ENCODE measurements at places on chromosomes 7 and 10.

DNA sequence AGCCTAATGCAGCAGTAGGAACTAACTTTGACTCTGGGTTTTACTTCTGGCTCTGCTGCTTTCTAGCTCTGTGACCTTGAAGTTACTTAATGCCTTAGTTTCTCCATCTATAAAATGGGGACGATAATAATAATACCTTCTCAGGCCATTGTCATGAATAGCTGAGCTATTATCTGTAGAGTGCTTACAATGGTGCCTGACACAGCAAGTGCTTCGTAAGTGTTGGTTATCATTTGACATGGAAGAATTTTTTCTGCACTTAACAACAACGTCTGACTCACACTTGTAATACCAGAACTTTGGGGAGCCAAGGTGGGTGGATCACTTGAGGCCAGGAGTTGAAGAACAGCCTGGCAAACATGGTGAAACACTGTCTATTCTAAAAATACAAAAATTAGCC, 140.5 kb downstream of the ARL4A start:
- H3K4me1 ChIP-seq = peaks cover 3% of the 10 kb centered on the region
- no peak overlapping the region for H3K27ac ChIP-seq
- no peaks in the 10 kb centered on the region for H3K27me3 ChIP-seq
- H3K4me3 ChIP-seq = no peak overlapping the region
- no peaks in the 10 kb centered on the region for H3K36me3 ChIP-seq

GRCh38 chr10:43196131-43196980, 58.1 kb downstream of the CSGALNACT2 start:
- H3K27me3 ChIP-seq = no peaks in the 10 kb centered on the region
- no peaks in the 10 kb centered on the region for H3K4me1 ChIP-seq
- no peaks in the 10 kb centered on the region for H3K36me3 ChIP-seq
- peak; percentile 39 for DNase-seq
- H3K4me3 ChIP-seq = no peak overlapping the region
- H3K27ac ChIP-seq = no peak overlapping the region

DNA sequence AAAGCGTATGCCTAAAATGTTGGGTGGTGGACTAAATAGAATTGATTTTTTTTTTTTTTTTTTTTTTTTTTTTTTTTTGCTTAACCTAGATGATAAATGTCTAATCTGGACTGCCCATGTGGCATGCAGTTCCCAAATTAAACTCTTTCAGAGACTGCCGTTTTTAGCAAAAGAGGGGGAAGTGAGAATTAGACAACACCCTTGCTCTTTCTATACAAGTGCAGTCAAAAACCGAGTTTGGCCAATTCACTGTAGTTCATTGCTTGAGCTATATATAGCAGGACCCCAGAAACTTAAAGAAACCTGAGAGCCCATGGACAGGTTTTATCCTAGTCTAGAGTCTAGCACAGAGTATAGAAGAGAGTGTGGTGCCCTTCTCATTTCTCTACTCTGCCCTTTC, 141.9 kb downstream of the GRM3 start:
- H3K27ac ChIP-seq = no peak overlapping the region
- no peaks in the 10 kb centered on the region for H3K4me1 ChIP-seq
- H3K36me3 ChIP-seq = no peaks in the 10 kb centered on the region
- H3K27me3 ChIP-seq = no peaks in the 10 kb centered on the region
- DNase-seq = no peak
- no peak overlapping the region for H3K4me3 ChIP-seq

DNA sequence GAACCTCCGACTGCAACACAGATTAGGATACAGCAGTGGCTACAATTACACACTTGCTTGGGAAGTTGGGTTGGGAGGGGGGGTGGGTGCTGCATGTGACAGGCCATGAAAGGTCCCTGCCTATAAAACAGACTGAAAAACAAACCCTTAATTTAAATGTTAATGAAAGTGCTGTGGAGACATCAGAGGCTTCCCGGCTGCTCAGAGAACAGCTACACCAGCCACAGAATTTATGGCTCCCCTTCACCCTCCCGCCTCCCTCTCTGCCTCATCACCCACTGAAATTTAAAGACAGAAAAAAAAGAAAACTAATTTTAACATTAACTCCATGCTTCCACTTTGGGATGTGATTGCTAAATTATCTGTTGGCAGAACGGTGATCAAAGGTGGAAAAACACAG, 34.7 kb downstream of the FBXW4 start:
- H3K4me3 ChIP-seq = no peak overlapping the region
- H3K27ac ChIP-seq = no peak overlapping the region

DNA sequence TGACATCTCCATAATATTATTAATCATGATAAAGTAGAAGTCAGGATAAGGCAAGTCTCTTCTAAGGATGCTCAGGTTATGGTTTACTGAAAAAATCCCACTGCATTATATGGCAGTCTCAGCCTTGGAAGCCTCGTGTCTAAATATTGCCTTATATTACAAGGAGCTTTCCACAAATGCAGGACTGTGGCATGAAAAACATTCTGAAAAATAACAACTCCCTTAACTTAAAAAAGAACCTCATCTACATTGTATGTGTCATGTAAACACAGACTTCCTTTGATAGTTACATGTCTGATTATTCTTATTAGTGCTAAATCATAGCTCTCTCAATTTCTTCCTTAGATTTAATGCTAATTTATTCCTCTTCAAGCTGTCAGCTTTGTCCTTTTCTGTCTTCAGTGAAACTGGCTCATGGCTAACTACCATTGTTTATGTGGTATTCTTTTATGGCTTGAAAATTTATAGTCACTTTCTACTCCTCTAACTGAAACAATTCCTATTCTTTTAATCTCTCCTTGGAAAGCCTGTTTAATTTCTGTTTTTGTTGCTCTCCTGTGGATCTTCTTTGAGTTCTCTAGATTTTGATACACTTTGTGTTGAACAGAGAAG, 156.1 kb downstream of the KIF20B start:
- H3K27ac ChIP-seq = no peak overlapping the region
- peaks cover 3% of the 10 kb centered on the region for H3K4me1 ChIP-seq
- DNase-seq = no peak

- no peaks in the 10 kb centered on the region for H3K36me3 ChIP-seq
- DNase-seq = no peak
- H3K4me3 ChIP-seq = no peak overlapping the region
- H3K27me3 ChIP-seq = no peaks in the 10 kb centered on the region
- no peaks in the 10 kb centered on the region for H3K4me1 ChIP-seq
These were observed 205.3 kb downstream of the HTR7 start for GRCh38 chr10:90652519-90652918.

- H3K4me3 ChIP-seq = no peak overlapping the region
- no peak overlapping the region for H3K27ac ChIP-seq
- DNase-seq = peak; percentile 88
- H3K27me3 ChIP-seq = no peaks in the 10 kb centered on the region
These were observed 9.7 kb downstream of the ATP6V0E2 start for GRCh38 chr7:149883452-149883861.

DNA sequence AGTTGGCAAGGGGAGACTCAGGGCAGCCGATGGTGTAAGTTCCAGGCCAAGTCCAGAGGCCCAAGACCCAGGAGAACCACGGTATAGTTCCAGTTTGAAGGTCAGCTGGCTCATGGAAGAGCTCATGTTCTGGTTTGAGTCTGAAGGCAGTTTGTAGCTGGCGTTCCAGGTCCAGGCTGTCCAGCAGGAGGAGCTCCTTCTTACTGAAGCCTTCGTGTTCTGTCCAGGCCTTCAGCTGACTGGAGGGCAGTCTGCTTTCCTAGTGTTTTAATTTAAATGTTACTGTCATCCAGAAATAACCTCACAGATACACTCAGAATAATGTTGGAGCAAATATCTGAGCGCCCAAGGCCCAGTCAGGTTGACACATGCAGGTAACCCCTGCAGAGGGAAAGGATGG, 4.2 kb downstream of the SUN1 start:
- H3K4me3 ChIP-seq = no peak overlapping the region
- H3K27me3 ChIP-seq = no peaks in the 10 kb centered on the region
- H3K36me3 ChIP-seq = no peaks in the 10 kb centered on the region
- DNase-seq = no peak
- no peaks in the 10 kb centered on the region for H3K4me1 ChIP-seq

DNA sequence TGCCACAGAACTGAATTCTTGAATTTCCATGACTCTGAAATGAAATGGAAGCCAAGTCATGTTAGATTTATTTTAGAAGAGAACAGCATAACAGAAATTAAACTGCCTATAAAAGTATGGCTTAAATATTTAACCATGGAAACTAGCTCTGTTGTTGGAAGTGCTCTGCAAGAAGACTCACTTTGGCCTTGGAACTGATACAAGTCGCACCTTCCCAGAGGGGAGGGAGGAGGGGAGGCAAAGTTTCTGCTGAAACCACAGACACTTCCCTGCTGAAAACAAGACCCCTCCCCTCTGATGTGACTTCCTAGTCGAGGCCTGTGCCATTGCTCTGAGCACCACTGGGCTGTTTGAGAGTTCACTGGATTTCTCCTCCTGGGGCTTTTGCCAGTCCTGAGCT, 72.1 kb downstream of the OR13A1 start:
- H3K27ac ChIP-seq = no peak overlapping the region
- H3K27me3 ChIP-seq = no peaks in the 10 kb centered on the region
- no peaks in the 10 kb centered on the region for H3K36me3 ChIP-seq
- H3K4me1 ChIP-seq = no peaks in the 10 kb centered on the region
- H3K4me3 ChIP-seq = no peak overlapping the region

DNA sequence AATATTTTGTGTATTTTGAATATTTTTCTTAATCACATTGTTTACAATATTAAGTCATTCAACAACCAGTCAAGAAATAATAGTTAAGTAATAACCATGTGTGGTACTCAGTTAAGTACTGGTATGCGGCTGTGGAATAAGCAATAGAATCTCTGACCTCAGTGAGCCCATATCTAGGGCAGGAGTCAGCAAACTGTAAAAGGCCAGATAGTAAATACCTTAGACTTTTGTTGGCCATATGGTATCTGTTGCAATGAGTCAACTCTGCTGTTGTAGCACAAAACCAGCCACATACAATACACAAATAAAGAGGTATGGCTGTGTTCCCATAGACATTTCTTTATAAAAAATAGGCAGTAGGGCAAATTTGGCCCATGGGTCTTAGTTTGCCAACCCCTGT, 311.6 kb upstream of the SEMA3A start:
- no peaks in the 10 kb centered on the region for H3K27me3 ChIP-seq
- H3K36me3 ChIP-seq = no peaks in the 10 kb centered on the region
- no peaks in the 10 kb centered on the region for H3K4me1 ChIP-seq
- DNase-seq = no peak

GRCh38 chr10:75331081-75331480, 70.5 kb downstream of the ZNF503 start:
- DNase-seq = no peak
- no peaks in the 10 kb centered on the region for H3K27me3 ChIP-seq
- no peak overlapping the region for H3K4me3 ChIP-seq
- H3K27ac ChIP-seq = no peak overlapping the region

DNA sequence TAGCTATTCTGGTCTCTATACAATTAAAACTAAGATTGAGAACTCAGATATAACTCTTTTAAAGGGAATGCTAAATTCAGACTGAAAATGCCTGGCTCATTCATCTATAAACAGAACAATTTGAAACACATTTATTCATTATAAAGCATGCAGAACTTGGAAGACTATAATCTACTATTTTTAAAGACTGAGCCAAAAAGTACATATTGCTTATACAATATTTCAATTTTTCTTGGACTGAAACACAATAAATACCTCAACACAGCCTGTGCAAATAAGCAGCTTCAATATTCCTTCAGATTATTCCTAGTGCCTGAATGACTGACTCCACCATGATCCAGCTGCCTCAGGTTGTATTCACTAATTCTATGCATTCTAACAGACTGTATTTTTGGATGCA, 15.5 kb upstream of the PHYH start:
- no peak overlapping the region for H3K4me3 ChIP-seq
- no peak for DNase-seq
- H3K27ac ChIP-seq = no peak overlapping the region
- no peaks in the 10 kb centered on the region for H3K27me3 ChIP-seq
- H3K4me1 ChIP-seq = no peaks in the 10 kb centered on the region

DNA sequence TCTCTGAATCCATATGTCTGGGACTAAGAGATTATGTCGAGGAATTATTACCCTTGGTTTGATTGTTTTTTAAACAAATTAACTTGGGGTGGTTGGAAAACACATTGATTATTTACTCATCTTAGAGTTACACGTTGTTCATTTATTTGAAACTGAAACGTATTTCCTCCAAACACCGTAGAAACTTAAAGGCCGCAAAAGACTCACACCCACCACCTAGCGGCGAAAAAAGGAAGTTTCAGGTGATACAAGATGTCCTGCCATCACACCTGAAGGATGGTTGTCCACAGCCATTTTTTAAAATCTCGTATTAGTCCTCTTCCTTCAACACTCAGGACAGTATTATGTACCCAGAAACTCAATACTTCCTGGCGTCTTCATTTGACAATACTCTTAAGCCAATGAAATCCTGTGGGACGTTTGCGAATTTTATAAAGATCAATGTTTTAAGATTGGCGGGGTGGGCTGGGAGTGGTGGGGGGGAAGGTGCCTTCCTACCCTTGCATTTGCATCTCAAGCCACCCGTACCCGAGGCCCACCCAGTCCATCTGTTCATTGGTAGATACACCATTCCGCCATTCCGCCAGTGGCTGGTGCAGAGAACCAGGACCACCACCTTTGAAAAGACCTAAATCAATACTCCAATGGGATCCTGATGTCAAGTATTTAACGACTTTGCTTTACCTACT, 1.4 kb upstream of the LCOR start:
- no peak overlapping the region for H3K27ac ChIP-seq
- DNase-seq = peak; percentile 60
- H3K4me3 ChIP-seq = no peak overlapping the region
- no peaks in the 10 kb centered on the region for H3K36me3 ChIP-seq
- peaks cover under 1% of the 10 kb centered on the region for H3K4me1 ChIP-seq

GRCh38 chr10:118994321-118994720, 35.2 kb upstream of the NANOS1 start:
- H3K36me3 ChIP-seq = no peaks in the 10 kb centered on the region
- no peak overlapping the region for H3K27ac ChIP-seq
- no peaks in the 10 kb centered on the region for H3K4me1 ChIP-seq
- DNase-seq = no peak
- no peaks in the 10 kb centered on the region for H3K27me3 ChIP-seq
- H3K4me3 ChIP-seq = no peak overlapping the region

DNA sequence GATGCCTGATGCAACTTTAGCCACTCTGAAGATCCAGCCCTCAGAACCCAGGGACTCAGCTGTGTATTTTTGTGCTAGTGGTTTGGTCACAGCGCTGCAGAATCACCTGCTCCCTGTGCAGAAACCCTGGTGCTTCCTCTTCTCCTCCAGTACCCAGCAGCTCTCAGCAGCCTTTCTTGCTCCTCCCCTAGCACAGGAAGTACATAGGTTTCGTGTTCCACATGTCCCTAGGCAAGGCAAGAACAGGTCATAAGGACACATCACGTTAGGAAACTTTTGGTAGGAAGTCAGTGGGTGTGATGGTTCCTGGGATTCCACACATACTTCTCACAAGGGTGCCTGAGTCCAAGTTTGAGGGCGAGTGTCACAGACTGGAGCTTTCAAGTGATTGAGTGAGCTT, 167.9 kb upstream of the PRSS1 start:
- no peaks in the 10 kb centered on the region for H3K27me3 ChIP-seq
- H3K27ac ChIP-seq = no peak overlapping the region
- H3K36me3 ChIP-seq = no peaks in the 10 kb centered on the region
- H3K4me3 ChIP-seq = no peak overlapping the region
- no peak for DNase-seq
- H3K4me1 ChIP-seq = no peaks in the 10 kb centered on the region
